Activated T-cell treated with anti-CD3 and anti-CD28 coated beads for 1 hour (primary cell): ENCODE measurements at places on chromosomes 4 and X.

- no peak for DNase-seq
Measured at GRCh38 chr4:105714071-105714521, 5.5 kb downstream of the GSTCD start.

GRCh38 chrX:118350706-118351105 is 4.8 kb downstream of the WDR44 start:
- no peak for DNase-seq

GRCh38 chr4:113675731-113676697 is 85.5 kb downstream of the CAMK2D start:
- DNase-seq: no peak

DNA sequence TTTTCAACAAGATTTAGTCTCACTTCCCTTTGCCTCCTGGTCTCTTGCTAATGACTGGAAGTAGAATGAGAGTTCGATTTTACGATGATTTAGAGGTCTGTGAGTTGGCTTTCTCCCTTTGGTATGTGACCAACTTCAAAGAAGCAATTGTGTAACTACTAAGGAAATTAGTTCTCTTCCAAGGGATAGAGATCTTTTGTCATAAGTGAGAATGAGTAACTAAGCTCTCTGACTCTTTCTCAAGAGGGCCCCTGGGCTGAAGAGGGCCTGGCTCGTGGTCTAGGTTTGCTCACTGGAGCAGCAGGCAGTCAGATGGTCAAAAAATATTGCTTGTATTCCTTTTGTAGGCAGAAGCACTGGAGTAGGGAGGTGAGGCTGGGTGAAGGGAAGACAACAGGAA is 176.3 kb downstream of the ENOX2 start:
- no peak for DNase-seq

DNA sequence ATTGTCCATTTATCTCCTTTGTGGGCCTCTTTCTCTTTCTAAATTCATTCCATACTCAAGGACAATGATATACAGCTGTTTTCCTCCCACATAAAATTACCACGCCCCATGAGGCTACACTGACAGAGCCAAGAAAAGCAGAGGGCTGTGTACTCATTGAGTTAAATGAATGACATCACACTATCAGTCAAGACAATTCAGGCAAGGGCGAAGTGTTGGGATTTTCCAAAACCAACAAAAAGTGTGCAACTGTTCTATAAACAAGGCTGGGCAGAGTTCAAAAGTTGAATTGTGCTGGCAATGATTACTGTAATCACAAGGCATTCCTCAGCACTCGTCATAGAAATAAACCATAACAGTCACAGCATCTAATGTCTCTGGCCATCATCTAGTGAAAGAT is 799.6 kb upstream of the DIAPH2 start:
- no peak for DNase-seq

GRCh38 chr4:151806511-151806927 is 45.7 kb upstream of the GATB start:
- no peak for DNase-seq

DNA sequence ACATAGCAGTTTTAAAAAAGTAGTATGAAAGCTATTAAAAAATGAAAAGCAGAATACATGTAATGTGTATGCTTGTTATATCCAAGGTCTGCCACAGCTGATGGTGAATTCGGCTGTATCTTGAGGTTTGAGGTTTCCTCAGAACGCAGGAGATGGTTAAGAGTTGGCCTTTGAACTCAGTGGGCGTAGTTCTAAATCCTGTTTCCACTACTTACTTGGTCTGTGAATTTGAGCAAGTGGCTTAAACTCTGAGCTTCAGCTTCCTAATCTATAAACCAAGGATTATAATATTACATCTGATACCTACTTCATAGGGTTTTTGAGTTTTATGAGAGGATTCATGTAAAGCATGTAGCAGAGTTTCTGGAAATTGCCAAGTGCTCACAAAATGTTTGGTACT is 125.2 kb downstream of the STIM2 start:
- no peak for DNase-seq

GRCh38 chrX:143634309-143634662 is 1.6 kb downstream of the SLITRK4 start:
- DNase-seq: no peak

DNA sequence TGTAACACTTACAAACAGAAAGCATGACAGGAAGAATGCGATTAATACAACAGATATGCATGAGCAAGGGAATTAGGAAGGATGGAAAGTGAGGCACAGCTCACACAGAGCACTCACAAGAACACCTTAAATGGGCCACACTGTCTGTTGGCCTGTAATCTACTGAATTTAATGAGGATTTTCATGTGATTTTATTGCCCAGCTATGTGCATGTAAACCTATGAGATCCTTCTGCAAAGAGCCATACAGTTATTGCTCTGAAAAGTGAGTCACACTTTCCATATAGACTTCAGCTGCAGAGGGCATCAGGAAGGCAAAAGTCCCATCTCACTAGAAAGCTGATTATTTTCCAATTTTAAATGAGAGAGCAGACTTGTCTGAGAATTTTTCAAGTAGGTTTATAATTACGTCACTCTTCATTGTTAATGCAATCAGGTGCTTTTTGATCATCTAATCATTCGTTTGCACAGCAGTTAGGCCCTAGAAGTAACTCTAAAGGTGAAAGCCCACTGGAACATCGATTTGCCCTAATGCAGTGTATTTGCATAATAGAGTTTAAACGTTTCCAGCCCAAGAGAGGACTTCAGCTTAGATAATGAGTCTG is 832.7 kb upstream of the INTU start:
- no peak for DNase-seq

DNA sequence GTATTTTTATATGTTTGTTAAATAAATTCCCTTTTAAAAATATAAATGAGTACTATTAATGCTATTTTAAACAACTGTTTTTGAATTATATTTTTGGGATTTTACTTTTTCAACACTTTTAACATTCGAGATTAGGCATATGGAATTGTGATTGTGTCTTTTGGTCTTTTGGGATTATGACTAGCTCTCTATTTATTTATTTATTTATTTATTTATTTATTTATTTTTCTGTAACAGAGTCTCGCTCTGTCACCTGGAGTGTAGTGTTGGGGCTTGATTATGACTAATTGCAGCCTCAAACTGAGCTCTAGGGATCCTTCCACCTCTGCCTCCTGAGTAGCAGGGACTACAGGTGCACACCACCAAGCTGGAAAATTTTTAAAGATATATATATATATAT is 1101.6 kb downstream of the FAM133A start:
- DNase-seq: no peak

GRCh38 chr4:89249313-89249712 is 58.3 kb downstream of the GPRIN3 start:
- DNase-seq: no peak

DNA sequence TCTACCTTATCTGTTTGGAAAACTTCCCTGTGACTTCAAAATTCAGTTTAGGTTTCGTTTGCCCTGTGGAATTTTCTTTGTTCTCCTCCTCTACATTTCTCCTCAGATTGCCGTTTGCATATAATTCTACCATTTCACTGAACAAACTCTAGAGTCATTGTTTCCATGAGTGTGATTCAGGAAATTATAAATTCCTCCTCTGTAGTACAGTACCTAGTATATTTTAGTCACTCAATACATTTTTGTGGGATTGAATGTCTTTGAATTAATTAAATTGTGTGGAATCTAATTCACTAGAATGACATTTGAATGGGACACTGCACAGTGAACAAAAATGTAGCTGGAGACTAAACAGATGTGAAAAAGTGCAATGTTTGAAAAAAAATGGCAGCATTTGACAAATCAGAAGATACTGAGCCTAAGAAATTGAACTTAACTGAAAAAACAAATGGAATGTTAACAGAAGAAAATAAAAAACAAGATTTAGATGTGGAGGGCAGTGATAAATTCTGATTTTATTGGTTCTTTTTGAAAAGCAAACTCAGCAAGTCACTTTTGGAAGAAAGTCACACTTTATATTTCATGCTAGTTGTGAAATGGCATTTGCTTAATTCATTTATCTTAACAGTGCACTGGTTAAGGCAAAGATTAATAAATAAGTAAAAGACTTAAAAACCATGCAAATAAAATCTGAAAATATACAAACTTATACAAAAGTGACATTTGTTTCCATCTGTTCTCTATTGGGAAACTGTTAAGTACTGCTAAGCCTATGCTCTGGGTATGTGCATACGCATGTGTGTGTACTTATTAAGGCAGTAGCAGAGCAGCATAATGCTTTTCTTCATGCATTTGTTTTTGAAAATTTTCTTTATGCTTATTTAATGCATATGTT is 512.3 kb downstream of the FAT4 start:
- DNase-seq: no peak

- DNase-seq: no peak
Measured at GRCh38 chr4:138104284-138104680, 137.9 kb downstream of the SLC7A11 start.
